Pons (tissue), 1 donor: ENCODE measurements at places on chromosomes 7 and 10.

- DNase-seq, result peak; percentile 68
Measured at GRCh38 chr10:23376229-23376655, 31.6 kb upstream of the C10orf67 start.

GRCh38 chr10:33749790-33750189 is 415.3 kb upstream of the NRP1 start:
- no peak for DNase-seq

DNA sequence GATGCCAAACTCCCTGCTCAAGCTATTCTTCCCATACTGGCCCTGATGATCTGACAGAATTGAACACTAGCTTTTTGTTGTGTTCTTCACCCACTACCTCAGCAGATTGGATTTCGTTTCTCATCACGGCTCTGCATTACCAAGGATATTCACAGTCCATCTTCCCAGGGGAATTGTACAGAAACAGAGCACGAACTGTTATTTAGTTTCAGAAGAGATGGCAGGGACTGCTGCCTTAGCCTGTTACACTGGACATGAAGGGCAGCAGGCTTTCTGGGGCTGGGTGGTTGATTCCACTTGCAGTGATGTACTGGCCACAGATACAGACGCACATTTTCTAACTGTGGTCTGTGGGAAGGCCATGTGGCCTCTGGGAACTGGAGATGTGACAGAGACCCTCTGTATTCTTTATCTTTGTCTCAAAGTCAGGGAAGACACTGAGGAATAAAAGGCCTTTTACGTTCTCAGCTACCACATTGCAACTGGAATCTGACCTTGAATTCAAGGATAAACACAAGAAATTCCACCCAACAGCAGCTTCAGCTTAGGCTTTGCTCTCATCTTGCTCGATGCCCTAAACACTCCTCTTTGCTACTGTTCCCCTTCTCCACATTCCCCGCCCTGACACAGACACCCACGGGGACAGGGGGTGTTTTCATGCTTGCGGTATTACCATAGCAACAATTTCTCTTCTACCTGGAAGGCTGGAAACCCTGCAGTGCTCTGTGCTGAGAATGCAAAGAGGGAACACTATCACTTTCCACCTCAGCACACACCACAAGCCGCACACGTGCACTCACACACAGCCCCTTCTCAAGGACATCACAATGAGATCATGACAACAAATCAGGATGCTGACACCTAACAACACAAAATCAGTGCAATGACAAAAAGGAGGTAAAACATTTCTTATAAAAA is 81.7 kb downstream of the RNF216 start:
- DNase-seq, result peak; percentile 82

GRCh38 chr10:74988832-74989561 is 122.5 kb upstream of the SAMD8 start:
- DNase-seq, result peak; percentile 12

- DNase-seq, result no peak
Measured at GRCh38 chr10:121369616-121370015, 228.6 kb downstream of the FGFR2 start.

- no peak for DNase-seq
Measured at GRCh38 chr7:19560111-19560883, 148.5 kb downstream of the POLR1F start.

- no peak for DNase-seq
Measured at GRCh38 chr7:44144968-44145478, 3.9 kb upstream of the MYL7 start.

- DNase-seq, result no peak
Measured at GRCh38 chr7:107980171-107980570, 22.8 kb downstream of the LAMB1 start.

GRCh38 chr10:75209921-75210281 is 695 bp upstream of the VDAC2 start:
- DNase-seq, result peak; percentile 61

- DNase-seq, result no peak
Measured at GRCh38 chr7:90483251-90483650, 13.8 kb downstream of the PTTG1IP2 start.

DNA sequence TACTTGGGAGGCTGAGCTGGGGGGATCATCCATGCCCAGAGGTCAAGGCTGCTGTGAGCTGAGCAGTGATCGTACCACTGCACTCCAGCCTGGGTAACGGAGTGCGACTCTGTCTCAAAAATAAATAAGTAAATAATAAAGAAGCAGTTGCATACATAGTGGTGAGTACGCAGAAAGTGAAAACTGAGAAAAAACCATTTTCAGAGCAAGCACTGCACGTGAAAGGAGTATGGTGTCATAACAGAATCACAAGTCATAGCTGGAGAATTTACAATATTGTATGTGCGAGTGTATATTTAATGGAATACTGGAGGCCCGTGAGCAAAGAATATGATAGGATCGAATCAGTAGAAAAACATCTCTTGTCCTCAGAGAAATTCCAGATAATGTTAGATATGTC is 22.3 kb downstream of the KIAA1217 start:
- no peak for DNase-seq

DNA sequence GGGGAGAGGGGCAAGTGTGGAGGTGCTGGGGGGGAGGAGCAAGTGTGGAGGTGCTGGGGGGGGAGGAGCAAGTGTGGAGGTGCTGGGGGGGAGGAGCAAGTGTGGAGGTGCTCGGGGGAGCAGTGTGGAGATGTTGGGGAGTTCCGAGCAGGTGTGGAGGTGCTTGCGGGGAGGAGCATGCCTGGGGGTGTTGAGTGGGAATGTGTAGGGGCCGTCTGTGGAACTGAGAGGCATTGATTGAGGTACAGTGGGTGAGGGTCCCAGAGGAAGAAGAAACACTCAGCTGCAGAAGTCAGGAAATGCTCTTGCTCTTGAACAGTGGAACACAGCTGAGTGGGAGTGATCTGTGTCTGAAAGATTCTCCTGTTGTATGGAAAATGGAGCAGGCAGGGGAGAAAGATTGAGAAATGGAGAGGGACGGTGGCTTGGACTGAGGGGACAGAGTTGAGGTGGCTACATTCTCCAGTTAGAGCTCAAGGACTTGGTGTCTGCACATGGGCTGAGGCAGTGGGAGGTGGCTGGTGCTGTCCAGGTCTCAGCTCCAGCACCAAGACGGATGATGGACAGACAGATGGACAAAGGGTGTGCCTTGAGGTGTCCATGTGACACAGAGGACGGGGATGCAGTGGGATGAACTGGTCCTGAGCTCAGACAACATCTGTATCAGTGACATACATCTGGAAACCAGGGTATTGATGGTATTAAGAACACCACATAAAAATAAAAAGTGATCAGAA is 25.2 kb upstream of the NCAPG2 start:
- no peak for DNase-seq

DNA sequence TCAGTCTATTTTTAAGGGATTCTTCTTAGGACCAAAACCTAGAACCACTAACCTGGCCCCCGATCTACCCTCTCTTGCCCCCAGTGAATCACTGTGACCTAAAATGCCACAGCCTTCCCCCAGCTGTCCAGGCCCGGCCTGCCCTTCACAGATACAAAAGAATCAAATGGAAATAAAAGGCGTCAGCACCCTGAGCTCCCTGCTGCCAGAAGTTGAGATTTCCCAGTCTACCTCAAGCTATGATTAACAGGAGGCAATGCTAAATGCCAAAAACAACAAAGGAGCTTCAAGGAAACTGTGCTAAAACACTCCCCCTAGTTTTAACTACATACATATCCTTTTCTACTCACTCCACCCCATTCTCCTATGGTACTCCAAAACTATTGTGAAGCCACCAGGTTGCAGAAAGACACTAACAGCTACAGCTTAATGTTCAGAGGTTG is 67.8 kb downstream of the GSAP start:
- no peak for DNase-seq

DNA sequence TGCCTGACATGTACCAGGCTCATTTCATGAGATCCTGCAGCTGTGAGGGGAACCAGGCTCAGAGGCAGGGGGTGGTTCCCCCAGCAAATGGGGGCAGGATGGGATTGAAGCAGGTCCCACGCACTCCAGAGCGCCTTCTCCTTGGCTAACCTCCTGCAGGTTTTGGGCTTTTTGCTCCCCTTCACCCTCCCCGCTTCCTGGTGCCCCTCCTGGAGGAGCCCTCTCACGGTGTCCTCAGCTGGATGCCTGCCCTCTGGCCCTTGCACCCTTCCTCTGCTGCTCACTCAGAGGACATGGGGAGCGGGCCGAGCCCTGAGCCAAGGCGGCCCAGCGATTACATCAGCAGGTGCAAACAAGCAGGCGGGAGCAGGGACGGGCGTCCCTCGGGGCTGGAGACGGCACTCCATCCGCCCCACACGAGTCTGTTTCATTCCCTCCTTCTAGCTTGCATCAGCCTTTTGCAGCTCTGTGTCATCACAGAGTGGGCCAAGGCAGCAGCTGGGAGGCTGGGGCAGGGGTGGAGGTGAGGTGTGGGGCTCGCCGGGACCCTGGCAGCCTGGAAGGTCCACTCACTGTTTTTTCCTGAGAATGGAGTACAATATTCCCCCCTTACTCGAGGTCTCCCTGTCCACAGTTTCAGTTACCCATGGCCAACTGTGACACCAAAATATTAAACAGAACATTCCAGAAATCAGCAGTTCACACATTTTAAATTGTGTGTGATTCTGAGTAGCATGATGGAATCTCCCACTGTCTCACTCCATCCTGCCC is 52.7 kb upstream of the SLC29A3 start:
- no peak for DNase-seq

DNA sequence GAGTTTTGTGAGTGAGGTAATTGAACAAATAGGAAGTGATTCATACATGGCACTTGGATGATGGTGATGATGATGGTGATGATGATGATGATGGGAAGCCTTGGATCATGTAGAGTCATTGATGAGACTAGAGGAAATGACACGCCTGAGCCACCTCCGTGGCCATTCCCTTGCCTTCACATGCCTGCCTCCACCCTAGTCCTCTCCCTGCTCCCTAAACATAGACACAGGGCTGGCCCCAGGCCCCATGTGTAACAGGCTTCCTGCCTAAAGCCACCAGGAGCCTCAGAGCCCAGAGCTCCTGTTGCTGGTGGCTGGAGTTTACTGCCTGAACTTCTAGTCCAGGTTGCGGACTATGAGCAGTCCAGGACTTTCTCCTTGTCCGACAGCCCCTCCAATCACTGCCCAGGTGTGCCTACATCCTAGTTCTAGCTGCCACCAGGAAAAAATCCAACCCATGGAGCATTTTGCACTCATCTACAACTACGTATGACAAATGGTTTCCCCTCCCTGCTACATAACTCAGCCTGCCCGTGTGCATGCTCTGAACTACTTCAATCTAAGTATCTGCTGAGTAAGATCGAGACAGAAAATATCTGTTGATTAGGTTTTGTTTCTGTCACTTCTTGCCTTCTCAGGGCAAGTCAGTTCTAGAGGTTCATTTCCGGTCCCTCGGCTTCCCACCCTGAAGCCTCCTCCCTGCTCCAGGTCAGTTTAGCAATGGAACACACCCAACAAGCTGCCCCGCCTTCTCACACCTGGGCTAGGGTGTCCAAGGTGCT is 35.5 kb upstream of the KDM7A start:
- DNase-seq, result no peak

GRCh38 chr7:99679032-99679399 is 780 bp downstream of the CYP3A5 start:
- no peak for DNase-seq

- peak; percentile 42 for DNase-seq
Measured at GRCh38 chr10:92082583-92083280, 159.2 kb downstream of the BTAF1 start.

DNA sequence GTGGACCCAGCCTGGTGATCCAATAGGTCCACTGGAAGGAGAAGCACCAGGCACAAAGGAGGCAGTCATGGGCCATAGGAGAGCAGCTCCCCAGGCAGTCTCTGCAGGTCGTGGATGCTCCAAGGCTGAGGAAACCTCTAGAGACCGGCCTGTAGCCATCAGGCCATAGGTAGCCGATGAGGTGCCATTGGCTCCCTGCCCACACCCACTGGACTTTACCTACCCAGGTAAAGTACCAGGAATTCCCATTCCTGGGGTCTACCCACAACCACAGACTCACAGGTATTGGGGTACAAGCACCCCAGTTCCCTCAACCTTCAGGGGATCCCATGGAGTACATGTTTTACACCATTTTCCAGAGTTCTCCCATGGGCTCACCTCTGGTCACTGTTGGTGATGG is 188.0 kb upstream of the TCERG1L start:
- no peak for DNase-seq

DNA sequence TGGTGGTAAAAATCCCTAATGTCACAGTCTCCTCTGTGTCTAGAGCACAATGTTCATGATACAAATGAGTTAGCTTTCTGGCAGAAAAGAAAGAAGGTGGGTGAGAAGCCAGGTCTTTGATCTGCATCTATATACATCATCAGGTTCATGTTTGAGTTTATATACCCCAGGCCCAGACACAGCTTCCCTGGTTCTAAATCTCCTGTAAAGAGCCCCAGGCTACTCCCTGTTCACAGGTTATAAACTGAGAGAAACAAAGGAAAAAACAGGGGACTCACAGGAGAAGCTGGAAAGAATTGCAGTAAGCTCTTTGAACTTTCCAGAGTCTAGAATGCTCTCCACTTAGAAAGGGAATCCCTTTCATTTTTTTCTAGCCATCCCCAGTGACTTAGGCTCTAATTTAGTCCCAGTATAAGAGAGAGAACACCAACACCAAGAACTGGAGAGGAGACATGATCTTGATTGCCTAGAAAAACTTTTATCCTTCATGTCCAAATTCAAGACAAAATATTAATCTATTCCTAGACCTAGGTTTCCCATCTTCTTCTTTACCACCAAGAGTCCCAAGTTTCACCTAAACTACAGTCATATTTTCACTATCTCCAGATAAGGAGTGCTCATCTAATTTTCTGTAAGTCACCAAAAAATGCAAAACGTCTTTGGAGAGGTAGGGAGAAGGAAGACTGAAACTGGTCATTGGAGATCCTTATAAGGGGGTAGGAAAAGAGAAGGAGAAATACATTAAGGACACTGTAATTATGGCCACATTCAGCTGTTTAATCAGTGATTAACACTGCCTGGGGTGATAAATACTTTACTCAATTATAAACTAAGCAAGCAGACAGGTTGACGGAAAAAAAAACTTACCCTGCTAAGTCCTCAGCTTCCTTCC is 469 bp downstream of the MSS51 start:
- DNase-seq, result no peak

GRCh38 chr7:39310699-39311098 is 255.5 kb upstream of the YAE1 start:
- DNase-seq, result no peak

DNA sequence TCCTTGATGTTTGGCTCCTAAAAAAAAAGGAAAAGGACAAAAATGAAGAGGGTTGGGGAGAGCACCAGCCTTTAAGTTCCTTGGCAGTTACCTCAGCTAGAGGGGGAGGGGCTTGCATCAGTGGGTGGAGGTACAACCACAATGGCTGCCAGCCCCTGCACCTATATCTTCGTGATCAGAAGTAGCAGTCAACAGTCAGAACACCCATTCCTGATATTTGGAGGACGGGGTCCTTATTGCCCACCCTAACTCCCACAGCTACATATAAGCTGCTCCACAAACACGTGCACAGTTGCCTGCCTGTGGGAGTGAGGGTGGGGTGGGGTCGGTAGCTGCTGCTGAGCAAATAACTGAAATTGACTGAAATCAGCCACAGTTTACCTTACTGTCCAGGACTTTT is 26.2 kb downstream of the C1GALT1 start:
- DNase-seq, result no peak

DNA sequence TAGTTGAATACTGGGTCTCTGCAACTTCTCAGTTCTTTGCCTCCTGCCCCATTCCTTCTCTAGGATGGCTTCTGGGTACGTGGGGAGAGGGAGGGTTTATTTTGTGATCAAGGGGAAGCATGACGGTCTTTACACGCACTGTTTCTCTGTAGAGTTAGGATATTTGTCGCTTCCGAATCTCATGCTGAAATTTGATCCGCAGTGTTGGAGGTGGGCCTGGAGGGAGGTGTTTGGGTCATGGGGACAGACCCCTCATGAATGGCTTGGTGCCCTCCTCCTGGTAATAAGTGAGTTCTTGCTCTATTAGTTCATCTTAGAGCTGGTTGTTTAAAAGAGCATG is 311.2 kb downstream of the GALNT17 start:
- DNase-seq, result no peak

GRCh38 chr7:152335900-152336571 is 99.8 kb downstream of the KMT2C start:
- peak; percentile 74 for DNase-seq
